NCI-H226 (cell line): ENCODE measurements at places on chromosomes 13 and 19.

DNA sequence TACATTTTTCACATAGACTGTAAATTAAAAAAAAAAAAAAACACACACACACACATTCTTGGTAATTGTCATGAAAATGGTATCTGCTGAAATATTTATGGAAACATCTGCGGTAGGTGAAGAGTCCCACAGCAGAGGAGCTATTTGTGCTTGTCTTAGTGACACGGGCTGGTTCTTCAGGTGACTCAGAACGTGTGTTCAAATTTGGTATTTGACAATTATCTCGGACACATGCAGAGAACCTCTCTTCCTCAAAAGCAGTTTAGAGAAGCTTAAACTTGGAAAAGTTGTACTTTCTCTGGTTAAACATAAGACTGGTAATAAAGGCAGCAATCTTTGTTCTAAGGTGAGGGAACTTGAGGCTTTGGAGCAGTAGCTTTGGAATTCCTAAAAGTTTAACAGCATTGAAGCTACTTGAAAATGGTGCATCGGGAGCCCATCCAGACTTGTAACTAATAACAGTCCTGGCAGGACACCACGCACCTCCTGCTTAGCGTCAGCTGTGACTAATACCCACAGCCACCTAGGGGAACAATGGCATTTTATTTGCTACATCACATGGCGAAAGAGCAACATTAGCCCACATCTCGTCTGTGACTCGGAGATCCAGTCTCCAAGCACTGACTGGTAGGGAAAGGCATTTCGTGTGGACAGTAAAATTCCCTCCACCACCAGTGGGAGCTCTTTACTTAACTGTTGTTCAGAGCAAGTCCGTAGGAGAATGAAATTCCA, 1505.1 kb upstream of the SLC10A2 start:
- peak; percentile 83 for DNase-seq

DNA sequence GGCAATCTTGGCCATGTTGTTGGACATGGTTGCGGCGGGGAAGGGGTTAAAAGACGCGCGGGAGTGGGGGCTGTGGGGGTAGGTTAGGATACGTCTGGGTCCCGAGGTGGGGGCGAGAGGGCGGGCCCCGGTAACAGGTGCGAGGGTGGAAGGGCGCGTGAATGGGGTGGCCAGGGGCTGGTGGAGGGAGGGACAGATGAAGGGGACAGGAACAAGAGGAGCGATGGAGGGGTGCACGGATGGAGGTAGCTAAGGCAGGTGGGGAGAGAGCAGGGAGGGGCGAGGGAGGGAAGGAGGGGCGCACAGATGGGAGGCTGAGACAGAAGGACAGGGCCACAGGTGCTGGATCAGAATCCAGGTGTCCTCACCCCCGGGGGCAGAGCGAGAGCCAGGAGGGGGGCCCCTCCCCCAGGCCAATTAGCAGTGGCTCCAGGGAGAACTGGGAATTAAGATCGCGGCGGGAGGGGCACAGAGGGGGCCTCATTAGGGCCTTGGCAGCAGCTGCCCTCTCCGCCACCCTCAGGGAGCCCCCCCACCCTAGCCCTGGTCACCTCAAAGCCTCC, 1.3 kb downstream of the GNG8 start:
- DNase-seq, result no peak

DNA sequence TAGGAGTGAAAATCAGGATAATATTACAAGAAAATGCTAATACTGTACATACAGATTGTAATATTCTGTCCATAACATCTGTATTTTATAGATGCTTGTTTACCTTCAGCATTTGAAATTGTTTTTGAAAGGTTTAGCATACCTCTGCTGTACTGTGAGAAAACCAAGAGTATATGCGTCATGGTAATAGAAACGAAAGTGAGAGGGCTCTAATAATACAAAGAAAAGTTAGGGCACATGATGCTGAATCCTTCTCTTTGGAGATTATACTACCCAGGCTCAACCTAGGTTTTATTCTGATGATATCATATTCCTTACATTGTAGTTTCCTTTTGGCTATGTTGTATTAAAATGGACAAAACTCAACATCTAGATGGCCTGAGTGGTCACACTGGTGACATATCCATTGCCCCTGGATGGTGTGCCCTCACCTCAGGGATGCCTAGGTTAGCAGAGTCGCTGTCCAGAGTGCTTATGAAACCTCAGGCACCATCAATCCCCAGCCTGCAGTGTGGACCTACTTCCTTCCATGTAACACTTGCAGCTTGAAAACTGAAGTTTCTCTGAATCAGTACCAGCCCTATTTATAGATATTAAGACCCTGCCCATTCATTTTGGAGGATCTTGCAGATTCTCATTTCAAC, 253.7 kb downstream of the KCTD12 start:
- DNase-seq, result no peak

- DNase-seq, result no peak
Observed at GRCh38 chr19:55319785-55320184, 5.4 kb downstream of the TMEM150B start.

DNA sequence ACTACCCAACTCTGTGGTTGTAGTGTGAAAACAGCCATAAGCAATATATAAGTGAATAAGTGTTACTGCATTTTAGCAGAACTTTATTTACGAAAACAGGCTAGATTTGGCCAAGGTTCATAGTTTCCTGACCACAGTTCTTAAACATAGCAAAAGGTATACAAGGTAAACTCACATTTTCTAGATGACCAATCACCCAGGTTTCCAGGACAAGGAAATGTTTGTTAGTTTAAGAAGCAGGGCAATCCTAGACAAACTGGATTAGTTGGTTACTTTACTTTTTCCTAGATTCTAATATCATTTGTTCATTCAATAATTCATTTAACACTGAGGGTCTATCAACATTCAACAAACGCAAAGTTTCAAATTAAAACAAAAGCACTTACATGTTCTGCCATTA, 201.7 kb downstream of the SPRY2 start:
- no peak for DNase-seq

- DNase-seq, result no peak
Observed at GRCh38 chr13:23852351-23852750, 36.8 kb downstream of the MIPEP start.
